ENCODE measurements at places on chromosomes 2 and 18.

DNA sequence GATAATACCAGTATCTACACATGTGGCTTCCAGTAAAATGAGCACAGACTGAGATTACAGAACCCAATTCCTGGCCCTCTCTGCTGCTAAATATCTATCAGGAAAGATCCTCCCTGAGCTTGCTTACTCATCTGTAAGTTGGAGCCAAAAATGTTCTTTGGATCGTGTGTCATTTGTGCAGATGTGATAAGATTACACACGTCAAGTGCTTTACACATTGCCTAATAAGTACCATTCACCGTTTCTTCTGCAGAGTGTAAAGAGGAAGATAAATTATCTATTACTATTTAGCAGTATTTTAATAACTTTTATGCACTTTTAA lies 23.2 kb upstream of the SLC20A1 start:
- H3K4me1 ChIP-seq = peaks cover 54% of the 10 kb centered on the region
- no peak overlapping the region for H3K4me3 ChIP-seq
- no peaks in the 10 kb centered on the region for H3K36me3 ChIP-seq
- no peak for DNase-seq
- H3K27me3 ChIP-seq = no peaks in the 10 kb centered on the region

- no peak overlapping the region for H3K4me3 ChIP-seq
- no peaks in the 10 kb centered on the region for H3K27me3 ChIP-seq
- DNase-seq = no peak
- H3K27ac ChIP-seq = peak overlapping the region; percentile 73
- no peaks in the 10 kb centered on the region for H3K36me3 ChIP-seq
These were observed 7.5 kb upstream of the YPEL5 start for GRCh38 chr2:30139131-30139870.

DNA sequence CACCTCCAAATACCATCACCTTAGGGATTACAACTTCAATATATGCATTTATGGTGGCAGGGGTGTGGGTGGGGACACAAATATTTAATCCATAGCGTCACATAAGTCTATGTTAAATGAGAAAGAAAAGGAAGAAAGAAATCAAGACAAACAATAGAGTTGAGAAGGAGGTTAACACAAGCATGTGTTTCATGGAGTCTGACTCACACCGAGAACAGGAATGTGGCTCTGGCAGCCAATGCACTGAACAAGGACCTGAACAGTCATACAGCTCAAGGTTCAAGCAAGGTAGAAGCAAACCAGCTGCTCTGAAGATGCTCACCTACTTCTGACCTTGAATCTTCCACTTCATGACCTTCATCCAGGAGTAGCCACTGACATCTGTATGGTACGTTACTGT lies 36.2 kb upstream of the LPIN1 start:
- H3K4me3 ChIP-seq = no peak overlapping the region
- no peak for DNase-seq
- H3K4me1 ChIP-seq = peaks cover 4% of the 10 kb centered on the region
- no peak overlapping the region for H3K27ac ChIP-seq

DNA sequence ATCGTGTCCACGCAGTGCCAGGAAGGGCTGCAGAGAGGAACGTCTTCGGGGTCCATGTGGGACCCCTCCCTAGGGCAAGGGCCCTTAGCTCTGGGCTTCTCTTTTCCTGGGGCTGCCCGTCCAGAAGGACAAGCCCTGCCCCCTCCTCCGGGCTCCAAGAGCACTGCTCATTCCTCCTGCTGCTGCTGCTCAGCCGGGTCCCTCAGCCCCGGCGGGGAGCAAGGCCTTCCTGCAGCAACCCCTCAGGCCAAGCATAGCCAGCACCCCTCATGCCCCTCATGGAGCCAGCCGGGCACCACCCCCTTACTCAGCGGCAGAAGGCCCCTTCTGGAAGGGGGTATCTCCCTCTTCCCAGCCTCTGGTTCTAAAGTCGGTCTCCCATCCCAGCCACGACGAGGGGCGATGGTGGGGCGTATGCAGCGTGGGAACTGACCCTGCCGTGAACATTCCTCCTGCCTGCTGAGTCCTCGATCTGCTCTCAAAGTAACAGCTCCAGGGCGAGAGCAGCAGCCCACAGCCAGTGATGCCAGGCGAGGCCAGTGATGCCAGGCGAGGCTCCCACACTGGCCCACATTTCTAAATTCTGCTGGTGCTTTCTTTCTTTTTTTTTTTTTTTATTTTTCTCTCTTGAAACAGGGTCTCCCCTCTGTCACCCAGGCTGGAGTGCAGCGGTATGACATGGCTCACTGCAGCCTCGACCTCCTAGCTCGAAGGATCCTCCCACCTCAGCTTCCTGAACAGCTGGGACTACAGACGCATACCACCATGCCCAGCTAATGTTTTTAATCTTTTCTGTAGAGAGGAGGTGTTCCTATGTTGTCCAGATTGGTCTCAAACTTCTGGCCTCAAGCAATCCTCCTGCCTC lies 99.7 kb downstream of the HDAC4 start:
- no peak overlapping the region for H3K27ac ChIP-seq
- no peaks in the 10 kb centered on the region for H3K4me1 ChIP-seq
- no peak overlapping the region for H3K4me3 ChIP-seq
- H3K36me3 ChIP-seq = no peaks in the 10 kb centered on the region
- DNase-seq = peak; percentile 25

GRCh38 chr2:101199251-101199791 lies 48.1 kb upstream of the TBC1D8 start:
- peaks cover 18% of the 10 kb centered on the region for H3K4me1 ChIP-seq
- no peaks in the 10 kb centered on the region for H3K27me3 ChIP-seq
- no peak overlapping the region for H3K4me3 ChIP-seq

DNA sequence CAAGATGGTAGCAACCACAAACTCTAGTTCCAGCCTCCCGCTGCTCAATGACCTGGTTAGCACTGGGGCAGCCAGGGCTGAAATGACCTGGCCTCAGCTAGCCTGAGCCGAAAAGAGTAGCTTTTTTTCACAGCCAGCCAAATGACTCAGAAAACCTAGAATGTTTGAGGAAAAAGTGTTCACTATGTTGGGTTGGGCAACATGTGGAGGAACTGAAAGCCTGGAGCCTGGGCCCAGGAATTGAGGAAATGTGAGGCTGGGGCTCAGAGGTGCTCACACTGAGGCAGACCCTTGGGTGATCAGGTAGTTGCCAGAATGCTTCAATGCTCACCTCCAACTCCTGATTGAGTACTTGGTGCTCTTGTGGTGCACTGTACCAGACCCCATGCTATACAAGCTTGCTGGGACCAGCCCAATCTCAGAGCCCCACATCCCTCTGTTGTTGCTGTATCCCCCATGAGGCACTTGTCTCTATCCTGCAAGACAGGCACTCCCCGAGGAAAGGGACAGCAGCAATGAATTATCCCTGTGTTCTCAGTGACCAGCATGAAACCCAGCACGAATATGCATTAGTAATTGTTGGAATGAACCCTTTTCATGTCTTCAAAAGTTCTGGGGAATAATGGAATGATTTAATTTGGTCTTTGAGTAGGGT lies 116.2 kb downstream of the USP34 start:
- no peak overlapping the region for H3K4me3 ChIP-seq
- peaks cover 6% of the 10 kb centered on the region for H3K4me1 ChIP-seq
- H3K36me3 ChIP-seq = peaks cover 28% of the 10 kb centered on the region
- DNase-seq = no peak
- H3K27ac ChIP-seq = no peak overlapping the region

- no peak overlapping the region for H3K4me3 ChIP-seq
- H3K27ac ChIP-seq = no peak overlapping the region
- H3K27me3 ChIP-seq = no peaks in the 10 kb centered on the region
- no peak for DNase-seq
- no peaks in the 10 kb centered on the region for H3K4me1 ChIP-seq
- no peaks in the 10 kb centered on the region for H3K36me3 ChIP-seq
These were observed 78.0 kb upstream of the PXDN start for GRCh38 chr2:1822341-1822740.

- no peak for DNase-seq
- H3K4me1 ChIP-seq = no peaks in the 10 kb centered on the region
- no peaks in the 10 kb centered on the region for H3K27me3 ChIP-seq
- H3K4me3 ChIP-seq = no peak overlapping the region
- no peak overlapping the region for H3K27ac ChIP-seq
These were observed 7.9 kb upstream of the TMX3 start for GRCh38 chr18:68722821-68723220.

GRCh38 chr2:25470806-25471205 lies 129.1 kb upstream of the DNMT3A start:
- no peak for DNase-seq
- H3K27ac ChIP-seq = no peak overlapping the region
- no peak overlapping the region for H3K4me3 ChIP-seq
- peaks cover 6% of the 10 kb centered on the region for H3K36me3 ChIP-seq

GRCh38 chr18:53862921-53863320 lies 361.5 kb downstream of the MBD2 start:
- H3K27ac ChIP-seq = no peak overlapping the region
- DNase-seq = no peak
- no peaks in the 10 kb centered on the region for H3K4me1 ChIP-seq
- H3K4me3 ChIP-seq = no peak overlapping the region
- no peaks in the 10 kb centered on the region for H3K27me3 ChIP-seq

- H3K4me1 ChIP-seq = peaks cover 7% of the 10 kb centered on the region
- no peak overlapping the region for H3K27ac ChIP-seq
- H3K27me3 ChIP-seq = no peaks in the 10 kb centered on the region
- no peak overlapping the region for H3K4me3 ChIP-seq
These were observed 69.8 kb upstream of the KCTD1 start for GRCh38 chr18:26618135-26618534.

- DNase-seq = no peak
- H3K4me3 ChIP-seq = no peak overlapping the region
- no peak overlapping the region for H3K27ac ChIP-seq
- no peaks in the 10 kb centered on the region for H3K36me3 ChIP-seq
- no peaks in the 10 kb centered on the region for H3K4me1 ChIP-seq
These were observed 269.8 kb upstream of the MMADHC start for GRCh38 chr2:149857344-149857743.

- H3K27ac ChIP-seq = no peak overlapping the region
- H3K27me3 ChIP-seq = no peaks in the 10 kb centered on the region
- H3K4me1 ChIP-seq = no peaks in the 10 kb centered on the region
- no peak overlapping the region for H3K4me3 ChIP-seq
- no peaks in the 10 kb centered on the region for H3K36me3 ChIP-seq
- no peak for DNase-seq
These were observed 113.5 kb downstream of the NAT8 start for GRCh38 chr2:73528688-73529087.

DNA sequence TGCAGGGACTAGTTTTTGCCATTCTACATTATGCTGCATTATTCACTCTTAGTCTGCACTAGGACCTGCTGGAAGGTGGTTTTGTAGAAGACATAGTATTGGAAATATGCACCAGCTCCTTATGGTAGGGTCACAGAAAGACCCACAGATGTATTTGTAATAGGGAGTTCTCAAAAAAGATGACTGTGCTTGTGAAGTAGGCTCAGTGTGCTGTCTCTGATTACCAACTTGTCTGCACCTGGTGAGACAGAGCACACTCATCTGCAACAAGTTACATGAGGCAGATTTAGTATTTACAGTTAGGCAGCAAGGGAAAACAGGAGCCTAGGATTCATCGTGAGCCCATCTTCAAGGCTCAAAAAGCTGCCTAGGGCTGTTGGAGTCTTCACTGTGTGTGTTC lies 29.4 kb downstream of the RHBDD1 start:
- H3K27ac ChIP-seq = no peak overlapping the region
- no peak overlapping the region for H3K4me3 ChIP-seq
- no peaks in the 10 kb centered on the region for H3K27me3 ChIP-seq
- no peaks in the 10 kb centered on the region for H3K4me1 ChIP-seq
- peaks cover 16% of the 10 kb centered on the region for H3K36me3 ChIP-seq

- DNase-seq = no peak
- H3K27ac ChIP-seq = no peak overlapping the region
- no peaks in the 10 kb centered on the region for H3K4me1 ChIP-seq
- no peak overlapping the region for H3K4me3 ChIP-seq
- H3K36me3 ChIP-seq = no peaks in the 10 kb centered on the region
These were observed 114.5 kb downstream of the LOXHD1 start for GRCh38 chr18:46542545-46542944.

GRCh38 chr2:206642075-206643025 lies at the start of gene FAM237A:
FAM237A (plus strand) TSS chr2:206642487; CDS start chr2:206644237, 1,750 bp downstream.
- H3K36me3 ChIP-seq = no peaks in the 10 kb centered on the region
- no peak within 1 kb of the TSS for H3K4me3 ChIP-seq
- DNase-seq = no peak
- H3K4me1 ChIP-seq = no peaks in the 10 kb centered on the region
- H3K27ac ChIP-seq = no peak within 1 kb of the TSS

DNA sequence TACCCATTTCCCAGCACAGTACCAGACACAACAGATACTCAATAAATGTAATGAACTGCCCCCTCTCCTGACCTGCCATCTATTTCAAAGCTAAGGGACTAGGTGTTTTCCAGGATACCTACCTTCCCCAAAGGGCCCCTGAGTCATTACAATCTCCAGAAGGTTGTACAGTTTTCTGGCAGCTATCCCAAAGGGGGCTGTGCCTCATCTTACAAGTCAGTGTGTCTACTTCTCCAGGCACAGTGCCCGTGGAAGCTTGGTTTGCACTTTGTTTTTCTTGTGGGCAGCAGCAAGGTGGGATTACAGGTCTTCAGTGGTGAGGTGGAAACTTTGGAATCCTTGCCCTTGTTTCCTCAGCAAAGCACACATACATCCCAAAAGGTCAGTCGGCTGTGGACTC lies 62.8 kb upstream of the CYP26B1 start:
- H3K4me3 ChIP-seq = no peak overlapping the region
- H3K36me3 ChIP-seq = no peaks in the 10 kb centered on the region
- no peak for DNase-seq
- H3K27ac ChIP-seq = no peak overlapping the region
- no peaks in the 10 kb centered on the region for H3K27me3 ChIP-seq
